GM12891 (cell line): ENCODE measurements at places on chromosomes 6 and 20.

- no peak for DNase-seq
Observed at GRCh38 chr6:134875367-134875766, 74.5 kb downstream of the ALDH8A1 start.

- DNase-seq = peak; percentile 11
Observed at GRCh38 chr20:11891077-11891775, 26.5 kb upstream of the BTBD3 start.

- no peak for DNase-seq
Observed at GRCh38 chr6:24831771-24832716, 33.3 kb upstream of the ARMH2 start.

- no peak for DNase-seq
Observed at GRCh38 chr20:5570452-5570851, 179.7 kb upstream of the SHLD1 start.

DNA sequence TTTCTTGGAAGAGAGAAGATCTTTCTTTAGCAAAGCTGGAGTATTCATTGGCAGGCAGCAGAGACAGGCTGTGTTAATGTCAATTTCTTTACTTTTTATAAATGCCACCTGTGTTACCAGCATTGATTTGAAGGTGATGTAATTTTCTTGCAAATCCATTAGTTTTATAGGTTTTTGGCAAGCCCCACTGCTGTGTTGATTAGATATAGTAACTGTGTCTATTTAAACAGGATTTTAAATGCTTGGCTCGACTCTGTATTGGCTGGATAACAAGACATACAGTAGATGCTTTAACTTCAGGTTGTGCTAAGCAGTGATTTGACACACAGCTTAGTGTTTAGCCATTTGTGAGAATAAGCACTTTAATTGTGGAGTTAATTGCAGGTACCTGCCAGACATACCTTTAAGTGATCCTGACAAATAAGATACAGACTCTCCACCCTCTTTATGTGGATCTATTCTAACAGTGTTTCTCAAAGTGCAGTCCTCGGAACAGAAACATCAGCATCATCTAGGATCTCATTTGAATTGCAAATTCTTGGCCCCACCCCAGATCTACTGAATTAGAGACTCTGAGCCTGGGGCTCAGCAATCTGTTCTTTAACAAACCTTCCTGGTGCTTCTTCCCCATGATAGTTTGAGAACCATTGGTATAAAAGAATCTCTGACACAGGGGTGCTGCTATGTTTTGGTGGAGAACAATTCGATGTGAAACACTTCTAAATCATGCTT lies 397.5 kb downstream of the HDGFL1 start:
- DNase-seq = no peak

- no peak for DNase-seq
Observed at GRCh38 chr6:32885698-32886286, 31.8 kb downstream of the PSMB9 start.

GRCh38 chr6:168528474-168529095 lies 87.6 kb downstream of the SMOC2 start:
- DNase-seq = peak; percentile 48

GRCh38 chr6:15326067-15326614 lies 80.3 kb downstream of the JARID2 start:
- DNase-seq = no peak

- DNase-seq = no peak
Observed at GRCh38 chr6:87431263-87431662, 23.5 kb downstream of the CFAP206 start.

DNA sequence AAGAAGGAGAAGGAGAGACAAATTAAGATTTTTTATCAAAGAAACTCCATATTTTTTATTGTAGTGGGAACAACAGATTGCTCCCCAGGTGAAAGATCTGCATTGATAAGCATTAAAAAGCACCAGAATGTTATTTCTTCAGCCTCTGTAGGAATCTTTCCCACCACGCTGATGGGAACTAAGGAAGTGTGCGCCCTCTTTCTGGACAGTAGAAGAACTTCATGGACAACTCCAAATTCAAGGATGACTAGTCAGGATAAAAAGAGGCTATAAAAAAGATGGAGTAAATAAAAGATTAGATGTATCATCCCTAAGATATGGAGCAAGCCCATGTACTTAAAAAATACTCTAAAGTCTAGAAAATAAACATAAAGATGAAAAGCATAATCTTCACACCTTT lies 45.8 kb upstream of the PAK5 start:
- no peak for DNase-seq

DNA sequence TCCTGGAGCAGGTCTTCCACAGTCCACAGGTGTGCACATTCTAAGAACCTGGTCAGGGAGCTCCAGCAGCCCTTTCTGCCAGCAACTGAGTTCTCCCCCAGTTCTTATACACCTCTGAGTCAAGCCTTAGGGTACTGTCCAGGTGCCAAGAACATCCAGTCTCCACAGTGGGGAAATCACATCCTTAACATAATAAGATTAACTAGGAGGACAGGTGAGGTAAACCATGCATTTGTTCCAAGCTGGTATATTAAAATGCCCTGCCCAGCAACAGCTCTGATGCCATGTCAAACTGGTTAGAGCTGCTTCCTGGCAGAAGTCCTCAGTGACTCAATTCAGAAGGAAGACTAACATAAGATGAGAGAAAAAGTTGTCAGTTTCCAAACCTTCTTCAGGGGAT lies 303.9 kb upstream of the SGK1 start:
- DNase-seq = no peak

DNA sequence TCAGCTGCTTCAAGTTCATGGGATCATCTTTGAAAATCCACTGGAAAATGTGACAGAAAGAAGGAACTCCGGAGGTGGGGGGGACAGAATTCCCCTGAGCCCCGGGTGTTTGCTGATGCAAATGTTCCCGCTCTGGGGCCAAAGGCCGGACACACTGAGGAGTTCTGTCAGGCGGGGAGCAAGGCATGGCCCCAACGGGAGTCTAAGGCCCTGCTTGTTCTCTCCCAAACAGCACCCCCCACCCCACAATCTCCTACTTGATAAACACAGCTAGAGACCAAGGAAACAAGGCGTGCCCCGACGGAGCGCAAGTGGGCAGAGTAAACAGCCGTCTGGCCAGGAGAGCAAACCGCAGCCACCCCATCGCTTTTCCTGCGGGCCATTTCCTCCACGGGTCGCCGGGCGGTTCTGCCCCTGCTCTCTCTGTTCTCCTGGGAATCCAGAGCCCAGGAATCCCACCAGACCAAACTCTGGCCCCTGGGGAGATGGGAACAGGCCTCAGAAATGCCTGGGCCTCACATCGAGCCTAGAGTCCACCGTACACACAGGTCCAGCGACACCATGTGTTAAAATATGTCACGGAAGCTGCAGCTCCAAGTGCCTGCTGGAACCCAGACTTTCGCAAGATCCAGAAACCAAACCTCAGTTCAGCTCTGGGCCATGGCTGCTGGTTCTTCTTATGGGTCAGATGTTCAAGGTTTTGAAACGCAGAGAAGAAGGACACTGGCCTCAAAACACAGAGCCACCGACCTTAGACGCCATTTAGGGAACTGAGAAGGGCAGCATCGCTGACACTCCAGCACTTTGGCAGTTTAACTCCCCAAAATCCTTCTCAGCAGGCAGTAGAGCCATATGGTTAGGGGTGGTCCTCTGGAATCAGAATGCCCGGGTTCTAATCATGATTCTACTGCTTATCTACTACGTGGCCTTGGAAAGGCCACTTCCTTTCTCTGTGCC lies 104.2 kb downstream of the PREX1 start:
- DNase-seq = no peak
